AG08395 (cell line): ENCODE measurements at places on chromosomes 2 and 18.

GRCh38 chr2:111664275-111664850 lies 219.6 kb downstream of the ANAPC1 start:
- no peak for DNase-seq

GRCh38 chr2:151655663-151656398 lies 78.4 kb downstream of the NEB start:
- no peak for DNase-seq

DNA sequence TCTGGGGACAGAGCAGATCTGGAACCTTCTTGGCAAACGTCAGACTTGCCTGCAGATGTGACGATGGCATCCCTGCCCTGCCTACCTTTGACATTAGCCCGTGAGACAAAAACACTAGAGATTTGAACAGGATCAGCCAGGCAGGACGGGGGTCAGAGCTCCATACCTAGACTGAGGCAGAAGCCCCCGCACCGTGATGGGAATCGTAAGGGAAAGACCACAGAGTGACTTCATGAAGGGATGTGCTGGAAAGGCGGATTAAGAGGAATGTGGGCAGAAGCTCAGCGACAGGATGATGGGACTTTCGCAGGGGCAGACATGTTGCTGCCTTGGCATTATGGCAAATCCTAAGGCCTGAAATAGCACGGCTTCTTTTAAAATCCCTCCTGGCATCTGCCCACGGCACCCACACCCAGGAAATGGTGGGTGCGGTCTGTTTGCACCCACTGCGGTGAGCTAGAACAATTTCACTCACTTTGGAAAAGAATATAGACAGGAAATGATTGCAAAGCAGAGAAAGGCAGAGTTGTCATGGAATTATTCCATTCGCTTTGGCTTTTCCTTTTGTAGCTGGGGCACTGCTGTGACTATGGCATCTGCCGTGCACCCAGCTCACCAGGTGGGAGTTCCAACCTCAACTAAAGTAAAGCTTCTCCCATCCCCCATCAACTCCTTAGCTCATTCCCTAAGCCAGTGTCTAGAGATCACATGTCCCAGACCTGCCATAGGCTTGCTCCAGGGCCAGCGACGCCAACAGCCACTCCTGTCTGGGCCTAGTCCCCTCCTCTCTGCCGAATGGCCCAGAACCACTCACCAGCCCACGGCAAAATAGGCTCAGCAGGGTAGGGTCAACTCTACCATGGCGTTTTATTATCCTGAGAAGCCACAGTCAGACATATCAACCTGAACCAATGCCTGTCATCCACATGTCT lies 112.7 kb upstream of the NPAS2 start:
- no peak for DNase-seq

- DNase-seq: no peak
Observed at GRCh38 chr2:120257522-120257921, 4.9 kb downstream of the RALB start.

DNA sequence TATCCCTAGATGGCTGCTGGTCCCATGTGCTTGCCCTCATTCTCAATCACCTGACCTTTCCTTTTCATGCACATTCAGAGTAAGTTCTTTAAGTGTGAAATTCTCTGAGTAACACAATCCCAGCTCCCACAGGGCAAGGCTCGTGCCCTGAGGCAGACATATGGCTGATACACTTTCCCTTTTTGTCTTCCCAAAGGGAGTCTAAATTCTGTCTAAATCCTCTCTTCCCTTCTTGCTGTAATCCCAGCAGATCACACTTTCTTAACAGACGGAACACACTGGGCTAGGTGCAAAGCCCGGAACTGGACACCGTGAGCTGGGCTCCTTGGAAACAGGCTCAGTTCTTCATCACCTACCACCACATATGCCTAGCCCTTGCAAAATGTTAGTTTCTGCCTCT lies 147.6 kb downstream of the GALNT14 start:
- DNase-seq: no peak

DNA sequence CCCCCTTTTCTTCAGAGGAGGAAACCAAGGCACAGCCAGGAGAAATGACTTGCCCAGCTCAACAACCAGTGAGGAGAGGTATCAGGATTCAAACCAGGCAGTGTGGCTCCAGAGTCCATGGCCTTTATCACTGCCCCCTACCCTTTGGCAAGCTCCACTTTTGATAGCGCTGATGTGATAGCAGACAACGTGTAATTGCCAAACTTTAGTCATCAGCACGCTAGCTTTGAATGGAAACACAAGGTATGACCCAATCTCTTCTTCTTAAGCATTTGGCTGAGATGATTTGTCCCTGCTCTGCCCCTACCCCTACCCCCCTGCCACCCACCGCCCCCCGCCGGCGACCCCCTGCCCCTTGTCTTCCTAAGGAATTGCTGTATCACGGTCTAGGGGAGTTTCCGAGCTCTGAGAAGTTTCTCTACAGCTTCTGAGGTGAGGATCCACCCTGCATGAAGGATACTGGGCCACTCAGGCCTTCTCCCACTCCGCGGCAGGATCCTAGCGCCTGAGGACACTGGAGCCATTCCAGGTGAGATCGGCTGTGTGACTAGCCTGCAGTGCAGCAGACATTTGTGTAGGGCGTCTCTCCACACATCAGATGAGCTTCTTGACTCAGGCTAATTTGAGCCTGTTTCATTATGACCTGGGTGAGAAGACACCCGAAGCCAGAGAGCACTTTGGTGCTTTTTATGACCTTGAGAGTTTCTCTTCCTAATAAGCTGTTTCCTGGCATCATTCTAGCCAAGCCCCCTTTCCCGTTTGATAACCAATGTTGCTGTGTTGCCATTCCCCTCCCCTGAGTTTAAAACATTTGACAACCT lies 75.1 kb upstream of the MAP4K4 start:
- DNase-seq: no peak

DNA sequence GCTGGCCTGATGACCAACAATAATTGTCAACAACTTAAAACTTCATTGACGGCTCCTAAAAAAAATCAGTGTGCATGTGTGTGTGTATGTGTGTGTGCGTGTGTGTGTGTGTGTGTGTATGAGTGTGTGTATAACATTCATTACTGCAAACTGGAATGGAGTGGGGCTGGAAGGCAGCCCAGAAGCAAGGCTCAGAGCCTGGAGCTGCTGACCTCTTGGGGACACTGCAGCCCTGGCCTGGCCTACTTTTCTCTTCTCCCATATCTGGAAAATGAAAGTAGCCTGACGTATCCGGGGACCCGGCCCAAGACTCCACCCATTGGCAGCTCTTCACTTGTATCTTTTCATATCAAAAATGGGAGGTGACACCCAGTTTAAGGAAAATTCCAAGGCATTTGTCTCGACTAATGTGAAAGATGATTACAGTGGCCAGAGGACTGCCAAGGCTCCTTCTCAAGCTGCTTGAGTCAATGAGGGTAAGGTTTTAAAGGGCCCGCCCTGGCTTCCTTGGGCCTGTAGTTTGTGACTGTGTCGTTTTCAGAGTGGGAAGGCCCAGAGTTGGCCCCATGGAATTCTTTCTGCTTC lies 72.4 kb upstream of the IL1R1 start:
- peak; percentile 82 for DNase-seq
